ENCODE measurements at places on chromosomes 4 and X.

GRCh38 chr4:113223001-113223400 lies 173.5 kb downstream of the ANK2 start:
- peak; percentile 41 for DNase-seq

DNA sequence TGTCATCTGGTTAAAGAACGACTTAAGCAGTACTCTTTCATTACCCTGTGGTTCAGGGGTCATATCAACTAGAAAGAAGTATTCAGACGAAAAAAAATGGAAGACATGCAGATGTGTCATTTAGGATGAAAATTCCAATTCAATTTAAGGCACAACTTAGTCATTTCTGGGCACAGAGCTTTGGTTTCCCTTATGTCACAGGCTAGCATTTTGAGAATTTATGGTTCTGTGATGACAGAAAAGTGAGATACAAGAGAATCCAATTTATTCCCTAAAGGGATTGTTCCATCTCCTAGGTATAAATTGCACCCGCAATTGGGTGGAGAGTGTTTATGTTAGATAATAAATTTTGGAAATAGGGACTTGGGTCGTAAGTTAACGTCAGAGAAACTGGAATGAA lies 306.6 kb downstream of the STK32B start:
- DNase-seq = peak; percentile 42

DNA sequence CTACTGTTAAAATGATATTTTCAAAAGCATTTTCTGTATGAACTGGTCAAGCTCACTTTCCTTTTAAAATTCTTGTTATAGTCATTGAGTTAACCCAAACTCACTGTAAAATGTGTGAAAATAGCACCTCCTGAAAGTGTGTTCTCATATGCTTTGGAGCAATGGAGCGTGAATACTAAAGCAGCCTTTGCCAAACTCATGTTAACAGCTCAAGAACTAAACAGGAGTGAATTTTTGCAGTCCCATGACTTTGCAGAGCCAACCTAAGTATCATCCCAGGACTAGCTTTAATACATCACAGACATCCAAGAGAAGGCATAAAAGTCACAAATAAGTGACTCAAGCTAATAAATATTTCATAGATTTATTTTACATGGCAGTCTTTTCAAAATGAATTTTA lies 2.3 kb downstream of the AMMECR1 start:
- DNase-seq = no peak

- no peak for DNase-seq
Observed at GRCh38 chr4:43496188-43496587, 603.7 kb downstream of the GRXCR1 start.

DNA sequence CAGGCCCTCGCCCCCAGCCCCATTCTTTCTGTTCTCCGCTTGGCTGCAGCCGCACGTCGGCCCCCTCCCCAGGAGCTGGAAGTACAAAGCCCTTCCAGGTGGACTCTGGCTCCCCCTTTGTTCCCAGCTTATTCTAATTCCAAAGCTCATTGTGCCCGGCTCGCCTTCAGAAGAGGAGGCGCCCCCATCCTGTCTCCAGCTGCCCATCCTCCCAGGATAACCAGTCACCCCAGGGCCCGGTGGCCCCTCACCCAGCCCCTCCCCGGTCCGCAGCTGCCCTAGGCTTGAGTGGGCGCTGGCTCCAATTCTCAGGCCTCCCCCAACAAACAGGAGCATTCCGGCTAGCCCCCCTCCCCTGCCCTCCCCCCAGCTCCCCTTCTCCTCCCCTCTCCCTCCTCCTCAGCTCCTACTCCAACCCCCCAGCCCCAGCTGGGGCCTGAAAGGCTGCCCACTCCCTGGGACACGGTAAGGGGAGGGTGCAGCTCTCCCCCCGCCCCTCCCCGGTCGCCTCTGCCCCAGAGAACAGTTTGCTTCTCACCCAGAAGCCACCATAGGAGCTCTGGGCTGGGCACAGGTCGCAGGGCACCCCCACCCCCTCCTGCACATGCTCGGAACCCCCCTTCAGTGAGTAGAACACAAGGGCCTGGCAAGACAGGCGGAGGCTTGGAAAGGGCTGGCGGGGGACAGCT lies 3.1 kb upstream of the SLC6A8 start:
- DNase-seq = no peak

DNA sequence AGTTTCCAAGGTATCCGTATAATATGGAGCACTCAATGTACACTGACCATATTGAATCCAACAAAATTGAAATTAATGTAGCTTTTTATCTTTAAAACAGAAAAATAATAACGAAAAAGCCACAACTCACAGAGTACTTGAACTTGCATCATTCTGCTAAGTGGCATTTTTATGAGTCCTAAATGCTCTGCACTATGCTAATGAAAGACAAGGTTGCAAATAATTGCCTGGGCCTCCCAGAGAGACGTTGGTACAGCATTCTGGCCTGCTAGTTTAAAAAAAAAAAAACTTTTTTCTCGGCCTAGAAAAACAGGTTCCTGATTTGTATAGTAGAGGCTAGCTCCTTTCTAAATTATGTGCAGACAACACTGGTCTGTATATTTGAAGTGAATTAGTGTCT lies 4.3 kb upstream of the FAM9B start:
- no peak for DNase-seq

GRCh38 chr4:169611991-169612870 lies at the start of gene NEK1:
Gene NEK1, minus strand, starts transcription at chr4:169612583. Its CDS starts 9,953 bp downstream, at chr4:169602630.
- DNase-seq = no peak

DNA sequence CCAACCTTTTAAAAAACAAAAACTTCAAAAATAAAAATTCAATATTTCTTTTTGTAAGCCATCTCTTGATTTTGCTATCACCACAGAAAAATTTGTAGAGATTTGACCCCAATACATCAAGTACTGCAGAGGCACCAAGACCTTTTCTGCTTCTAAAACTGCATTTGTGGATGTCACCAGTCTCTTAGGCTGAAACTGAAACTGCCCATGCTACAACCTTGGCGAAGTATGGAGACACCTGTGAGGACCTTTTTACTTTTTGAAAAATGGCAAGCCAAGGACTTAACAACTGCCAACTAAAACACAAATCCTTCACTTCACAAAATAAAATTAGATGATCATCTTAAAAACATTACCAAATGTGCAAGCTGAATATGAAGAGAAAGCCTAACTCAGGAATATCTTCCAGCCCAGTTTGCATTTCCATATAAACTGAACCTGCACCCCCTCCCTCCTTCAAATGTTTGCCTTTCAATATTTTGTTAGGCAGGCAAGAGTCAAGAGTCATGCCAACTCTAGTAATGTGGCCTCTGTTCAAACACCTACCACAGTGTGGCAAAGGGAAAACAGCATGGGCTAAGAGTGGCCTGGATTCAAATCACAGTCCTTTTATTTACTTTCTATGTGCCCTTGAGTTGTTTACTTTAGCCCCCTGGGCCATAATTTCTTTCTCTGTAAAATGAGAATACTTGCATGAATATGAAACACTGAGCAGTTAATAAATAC lies 389.4 kb downstream of the OPHN1 start:
- DNase-seq = no peak

DNA sequence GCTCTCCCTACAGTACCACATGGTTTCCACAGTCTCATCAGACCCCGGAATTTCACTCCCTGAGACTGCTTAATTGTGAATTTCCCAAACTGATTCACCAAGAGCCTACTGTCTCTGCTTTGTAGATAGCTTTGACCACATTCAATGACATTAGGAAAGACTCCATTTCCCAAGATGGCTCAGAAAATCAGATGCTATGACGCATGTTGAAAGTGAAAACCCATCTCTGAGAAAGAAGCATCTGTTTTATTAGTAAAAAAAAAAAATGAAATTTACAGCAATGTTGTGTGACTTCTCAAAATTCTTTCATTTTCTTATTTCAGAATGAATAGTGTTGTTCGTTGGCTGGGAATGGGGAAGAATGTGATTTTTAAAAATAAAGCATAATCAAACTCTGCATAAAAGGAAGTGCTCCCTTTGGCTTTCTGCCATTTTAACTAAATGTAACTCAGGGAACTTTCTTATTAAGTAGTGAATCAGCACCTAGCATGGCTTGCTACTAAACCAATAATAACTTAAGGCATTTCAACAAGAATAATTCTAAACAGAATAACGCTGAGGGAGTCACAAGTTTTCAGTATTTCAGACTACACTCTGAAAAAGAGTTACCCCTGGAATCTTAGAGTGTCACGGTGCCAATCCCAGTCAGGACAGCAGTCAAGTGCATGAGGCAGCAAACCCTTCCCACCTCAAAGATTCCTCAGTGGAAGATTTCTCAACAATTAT lies 97.4 kb upstream of the MYOZ2 start:
- peak; percentile 64 for DNase-seq

DNA sequence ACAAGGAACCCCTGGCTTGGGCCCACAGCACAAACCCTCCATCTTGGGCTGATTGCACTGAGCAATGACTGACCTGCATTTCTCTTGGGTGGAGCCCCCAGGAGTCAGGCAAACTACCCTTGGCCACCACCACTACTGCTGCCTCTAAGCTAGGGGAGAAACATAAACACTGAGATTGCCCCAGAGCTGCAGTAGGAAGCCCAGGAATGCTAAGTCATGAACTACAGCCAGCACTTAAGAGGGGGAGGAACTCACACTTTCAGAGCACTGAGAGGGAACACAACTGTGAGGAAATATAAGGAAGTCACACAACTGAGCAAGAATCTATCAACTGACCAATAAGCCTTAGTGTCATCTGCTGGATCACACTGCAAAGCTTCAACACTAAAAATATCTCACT lies 111.6 kb upstream of the PPP3CA start:
- DNase-seq = no peak

GRCh38 chr4:174066611-174067205 lies 216.8 kb downstream of the FBXO8 start:
- no peak for DNase-seq

- no peak for DNase-seq
Observed at GRCh38 chr4:8308856-8309771, 39.6 kb downstream of the HTRA3 start.

- DNase-seq = no peak
Observed at GRCh38 chrX:15745179-15745578, 7.1 kb downstream of the CA5B start.

DNA sequence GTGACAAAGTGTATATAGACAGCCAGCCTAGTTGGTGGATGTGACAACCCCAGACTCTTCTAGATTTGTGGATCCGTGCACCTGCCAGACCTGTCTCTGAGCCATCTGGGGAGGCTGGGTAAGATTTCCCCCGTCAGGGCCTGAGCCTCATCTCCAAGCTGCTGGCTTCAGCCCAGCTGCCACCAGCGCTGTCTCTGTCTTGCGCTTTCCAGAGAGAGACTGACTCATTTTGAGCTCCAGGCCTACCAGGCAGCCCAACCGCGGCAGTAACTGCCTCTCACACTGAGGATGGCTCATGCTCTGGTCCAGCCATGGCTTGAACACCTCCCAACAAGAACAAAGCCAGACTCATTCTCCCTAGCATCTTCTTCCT lies 26.4 kb downstream of the NOP14 start:
- peak; percentile 26 for DNase-seq

DNA sequence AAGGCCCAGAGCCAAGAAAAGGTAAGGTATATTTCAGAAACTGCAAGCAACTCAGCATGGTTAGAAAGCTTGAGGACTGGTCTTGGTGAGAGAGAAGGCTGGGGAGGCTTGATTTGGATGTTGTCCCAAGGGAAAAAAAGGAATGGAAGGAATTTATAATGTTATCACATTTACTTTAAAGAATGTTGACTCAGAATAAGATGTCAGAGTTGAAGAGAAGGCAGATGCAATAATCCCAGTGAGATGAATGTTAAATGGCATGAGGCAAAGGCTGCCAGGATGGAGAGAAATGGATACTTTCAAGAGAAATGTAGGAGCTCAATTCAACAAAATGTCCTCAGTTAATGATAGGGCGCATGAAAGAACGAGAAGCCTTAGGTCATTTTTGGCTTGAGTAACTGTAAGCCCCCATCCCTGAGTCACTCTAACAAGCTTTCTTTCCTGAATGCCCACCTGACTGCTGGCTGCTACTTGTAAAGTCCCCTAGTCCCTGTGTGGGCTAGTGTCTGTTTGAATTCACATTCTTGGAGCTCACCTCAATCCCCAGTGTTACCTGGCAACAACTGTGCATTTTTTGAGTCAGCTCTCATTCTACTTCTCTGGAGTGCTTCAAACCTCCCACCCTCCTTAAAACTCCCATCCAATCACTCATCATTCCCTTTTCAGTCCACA lies 103.0 kb upstream of the TAPT1 start:
- no peak for DNase-seq

GRCh38 chrX:55005256-55005655 lies 5.1 kb downstream of the APEX2 start:
- DNase-seq = no peak

DNA sequence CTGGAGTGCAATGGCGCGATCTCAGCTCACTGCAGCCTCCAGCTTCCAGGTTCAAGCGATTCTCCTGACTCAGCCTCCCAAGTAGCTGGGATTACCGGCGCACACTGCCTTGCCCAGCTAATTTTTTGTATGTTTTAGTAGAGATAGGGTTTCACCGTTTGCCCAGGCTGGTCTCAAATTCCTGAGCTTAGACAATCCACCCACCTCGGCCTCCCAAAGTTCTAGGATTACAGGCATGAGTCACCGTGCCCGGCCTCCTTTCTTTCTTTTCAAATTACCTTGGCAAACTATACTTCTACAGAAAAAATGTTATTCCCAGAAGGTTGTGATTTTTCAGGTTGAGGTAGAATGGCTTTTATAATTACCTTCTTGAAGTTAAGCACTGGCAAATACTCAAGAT lies 321.9 kb upstream of the PRPS2 start:
- no peak for DNase-seq

GRCh38 chr4:119659576-119659975 lies 31.0 kb upstream of the PDE5A start:
- DNase-seq = no peak

- no peak for DNase-seq
Observed at GRCh38 chr4:12723849-12724447, 760.2 kb downstream of the RAB28 start.

DNA sequence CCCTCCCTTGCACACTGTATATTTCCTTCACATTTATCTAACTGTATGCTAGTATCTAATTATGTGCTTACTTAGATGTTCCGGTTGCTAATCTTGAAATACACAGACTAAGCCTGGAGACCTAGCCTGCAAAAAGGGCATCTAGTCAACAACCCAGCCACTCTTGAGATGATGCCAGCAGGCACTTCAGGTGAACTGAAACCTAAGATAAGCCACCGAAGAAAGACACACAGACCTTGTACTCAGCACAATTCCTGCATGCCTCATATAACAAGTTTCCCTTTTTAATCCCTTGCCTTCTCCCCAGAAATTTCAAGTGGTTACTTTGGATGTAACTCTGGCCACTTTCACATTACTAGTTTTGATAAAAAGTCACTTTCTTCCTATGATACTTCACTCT lies 2506.6 kb downstream of the ARAP2 start:
- DNase-seq = no peak

DNA sequence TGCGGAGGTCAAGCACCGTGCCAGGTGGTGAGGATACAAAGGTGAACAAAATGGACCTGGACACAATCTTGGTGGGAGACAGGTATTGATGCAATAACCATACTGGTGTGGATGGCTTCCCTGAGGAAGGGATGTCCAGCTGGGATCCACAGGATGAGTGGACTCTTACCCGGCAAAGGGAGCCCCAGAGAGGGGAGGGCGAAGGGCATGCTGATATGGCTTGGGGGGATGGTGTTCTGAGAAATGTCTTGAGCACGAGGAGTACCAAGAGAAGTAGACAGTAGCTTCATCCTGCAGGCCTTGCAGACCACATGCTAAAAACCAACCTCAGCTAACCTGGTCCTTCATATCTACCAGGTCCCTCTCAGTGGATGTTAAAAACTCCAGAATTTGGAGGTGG lies 220.8 kb downstream of the NWD2 start:
- DNase-seq = no peak

GRCh38 chrX:40003428-40004245 lies 94.1 kb downstream of the BCOR start:
- DNase-seq = no peak

- DNase-seq = peak; percentile 17
Observed at GRCh38 chr4:115159141-115159540, 45.7 kb upstream of the NDST4 start.

Measured in GM04503 (cell line).